ENCODE measurements at places on chromosomes 7 and 10.

DNA sequence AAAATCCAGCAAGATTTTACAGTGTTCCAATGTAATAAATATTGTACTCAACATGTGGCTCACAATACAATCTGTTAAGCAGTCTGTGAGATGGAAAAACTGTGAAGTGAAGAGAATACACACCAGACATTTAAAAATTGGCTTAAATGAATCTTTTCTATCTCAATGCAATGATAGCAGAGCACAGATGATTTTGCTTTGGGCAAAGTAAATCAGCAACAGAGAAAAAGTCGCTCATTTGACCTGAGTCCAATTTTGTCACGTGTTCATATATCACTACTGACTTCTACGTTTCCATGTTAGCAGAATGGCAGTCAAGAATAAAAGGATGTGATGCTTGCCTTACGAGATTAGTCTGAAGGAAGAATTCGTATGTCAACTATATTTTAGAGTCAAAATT lies 506.7 kb downstream of the POM121L12 start:
- no peak for DNase-seq

GRCh38 chr10:62805231-62806099 lies 945 bp downstream of the ADO start:
- DNase-seq, result peak; percentile 71

GRCh38 chr10:117594722-117595121 lies 52.2 kb downstream of the EMX2 start:
- no peak for DNase-seq

GRCh38 chr10:42755028-42755451 lies 27.6 kb upstream of the BMS1 start:
- DNase-seq, result peak; percentile 54

DNA sequence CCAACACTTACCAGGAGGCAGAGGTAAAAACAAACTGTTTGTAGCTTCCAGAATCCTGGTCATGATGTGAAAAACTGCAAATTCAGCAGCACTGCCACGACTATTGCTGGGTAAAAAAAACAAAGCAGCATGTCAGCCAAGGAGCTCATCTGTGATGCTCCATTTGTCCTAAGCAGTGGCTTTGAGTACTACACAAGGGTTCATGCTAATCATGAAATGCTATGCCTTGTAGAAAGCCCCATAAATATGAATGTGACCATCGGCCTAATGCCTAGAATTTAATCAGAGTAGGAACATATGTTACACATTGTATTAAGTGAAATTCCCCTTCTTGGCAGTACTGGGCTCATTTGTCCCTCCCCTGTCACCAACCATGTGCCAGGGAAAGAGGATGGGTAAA lies 95.4 kb downstream of the GSAP start:
- no peak for DNase-seq

DNA sequence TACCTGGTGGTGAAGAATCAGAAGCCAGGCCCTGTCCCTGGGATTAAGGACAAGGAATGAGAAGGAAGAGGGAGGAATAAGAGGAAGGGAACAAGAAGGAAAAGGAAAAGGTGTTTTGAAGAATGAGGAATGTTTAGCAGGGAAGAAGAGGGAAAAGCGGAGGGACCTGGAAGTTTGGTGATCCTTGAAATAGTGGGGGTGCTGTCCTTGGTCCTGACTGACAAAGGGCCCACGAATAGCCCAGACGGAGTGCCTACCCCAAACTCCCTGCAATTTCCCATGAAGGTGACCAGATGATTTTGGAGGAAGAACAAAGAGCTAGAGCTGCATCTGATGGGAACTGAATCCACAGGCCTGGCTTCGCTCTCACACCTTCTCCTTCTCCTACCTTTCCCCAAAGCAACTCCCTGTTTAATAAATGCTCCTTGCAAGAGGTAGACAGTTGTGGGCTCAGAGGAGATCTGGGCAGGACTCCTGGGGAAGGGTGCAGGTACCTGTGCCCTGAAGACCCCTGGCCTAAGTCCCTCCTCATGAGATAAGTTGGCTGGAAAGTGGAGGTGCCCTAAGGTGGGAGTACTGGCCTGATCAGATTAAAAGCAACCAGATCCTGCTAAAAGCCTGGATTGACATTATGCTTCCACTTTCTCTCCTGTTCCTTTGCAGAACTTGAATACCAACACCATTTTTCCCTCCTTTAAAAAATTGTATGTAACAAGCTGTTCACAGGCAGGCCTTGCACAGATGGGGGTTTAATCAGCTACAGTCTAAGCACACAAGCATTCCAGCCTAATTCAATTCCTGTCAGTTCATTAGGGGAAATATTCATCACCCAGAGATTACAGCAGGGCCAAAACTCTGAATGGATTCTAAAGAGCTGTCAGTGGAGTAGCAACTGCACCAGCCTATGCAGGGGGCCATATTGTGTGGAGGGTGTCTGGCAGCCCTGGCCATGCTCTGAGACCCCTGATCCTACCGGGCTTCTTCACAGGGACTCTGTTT lies 19.4 kb downstream of the KAZALD1 start:
- no peak for DNase-seq

- peak; percentile 87 for DNase-seq
Measured at GRCh38 chr7:128783143-128783861, 7.7 kb upstream of the OPN1SW start.

DNA sequence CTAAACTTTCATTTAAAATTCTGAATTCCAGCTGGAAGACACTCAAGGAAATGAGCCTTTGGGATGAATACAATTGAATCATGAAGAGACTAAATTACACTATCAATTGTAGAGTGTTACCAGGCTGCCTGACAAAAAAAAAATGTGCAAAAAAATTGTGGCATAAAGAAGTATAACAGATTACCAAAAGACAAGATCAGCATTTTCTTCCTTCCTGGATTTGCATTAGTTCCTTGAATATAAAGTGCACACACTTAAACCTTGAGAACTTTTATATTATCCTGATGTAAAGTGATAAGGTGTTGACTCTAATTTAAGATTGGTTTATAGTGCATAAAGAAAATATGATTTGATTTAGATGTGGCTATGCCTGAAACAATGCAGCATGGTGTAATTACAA lies 412.7 kb upstream of the KLF6 start:
- DNase-seq, result no peak

- DNase-seq, result no peak
Measured at GRCh38 chr10:31253237-31253636, 65.8 kb upstream of the ZEB1 start.

All from ecto neural progenitor cell (in vitro differentiated cells).